ENCODE measurements at places on chromosomes 4 and X.

- peak; percentile 4 for DNase-seq
Measured at GRCh38 chrX:12080265-12080664, 58.0 kb upstream of the FRMPD4 start.

GRCh38 chr4:86557526-86557925, 36.6 kb upstream of the PTPN13 start:
- DNase-seq: no peak

GRCh38 chr4:38768968-38769394, 13.8 kb downstream of the TLR10 start:
- DNase-seq: peak; percentile 44

- DNase-seq: no peak
Measured at GRCh38 chr4:175729665-175730064, 82.4 kb downstream of the GPM6A start.

DNA sequence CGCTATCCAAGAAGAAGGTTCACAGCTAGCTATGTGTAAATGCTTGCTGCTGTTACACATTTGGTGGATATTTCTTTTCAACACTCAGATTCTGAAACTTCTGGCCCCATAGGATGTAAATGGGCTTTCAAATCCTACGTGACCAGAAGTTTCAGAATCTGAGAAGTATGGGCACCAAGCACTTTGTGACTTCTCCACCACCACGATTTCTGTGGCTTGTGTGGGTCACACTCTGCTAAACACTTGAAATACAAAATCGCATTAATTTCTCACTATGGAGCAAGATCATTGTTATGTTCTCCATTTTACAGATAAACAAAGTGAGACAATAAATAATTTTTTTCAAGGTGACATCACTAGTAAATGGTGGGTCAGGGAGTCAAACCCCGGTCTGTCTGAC, 259.4 kb upstream of the JADE1 start:
- no peak for DNase-seq

DNA sequence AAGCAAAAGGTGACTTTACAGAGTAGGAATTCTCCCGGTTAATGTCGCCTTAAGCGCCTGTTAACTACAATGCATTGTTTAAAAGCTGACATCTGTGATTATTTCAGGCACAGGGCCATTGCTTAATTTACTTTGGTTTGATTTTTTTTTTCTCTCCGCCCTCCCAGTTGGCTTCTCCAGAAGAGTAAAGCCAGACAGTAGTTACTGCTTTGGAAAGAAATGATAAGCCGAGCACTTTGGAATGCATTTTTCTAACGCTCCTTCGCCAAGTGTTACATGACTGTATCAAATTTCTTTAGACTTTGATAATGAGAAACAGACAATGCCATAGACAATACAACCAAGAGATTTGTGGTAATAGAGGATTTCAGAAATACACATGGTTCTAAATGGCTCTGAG, 383.0 kb upstream of the TENM3 start:
- DNase-seq: no peak

GRCh38 chr4:109131559-109131958, 170.9 kb downstream of the COL25A1 start:
- no peak for DNase-seq

DNA sequence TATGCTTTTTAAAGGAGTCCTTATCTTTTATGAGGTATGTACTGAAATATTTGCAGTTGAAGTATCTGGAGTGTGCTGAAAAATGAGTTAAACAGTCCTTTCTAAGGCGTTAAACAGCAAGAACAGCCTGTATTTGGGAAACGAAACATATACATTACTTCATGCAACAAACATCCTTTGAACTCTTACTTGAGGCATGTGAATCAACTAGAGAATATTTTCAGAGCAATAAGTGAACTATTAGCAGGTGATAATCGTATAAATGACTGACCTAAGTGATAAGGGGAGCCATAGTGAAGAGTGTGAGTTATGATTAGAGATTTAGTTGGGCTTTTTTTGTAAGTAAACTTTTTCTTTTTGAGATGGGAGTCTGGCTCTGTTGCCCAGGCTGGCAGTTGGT, 45.9 kb upstream of the RHOH start:
- no peak for DNase-seq

- DNase-seq: peak; percentile 15
Measured at GRCh38 chr4:151850791-151851213, 90.0 kb upstream of the GATB start.

GRCh38 chr4:168717847-168718246, 221.0 kb downstream of the PALLD start:
- DNase-seq: no peak

GRCh38 chr4:172938072-172938829, 230.4 kb upstream of the GALNT7 start:
- no peak for DNase-seq

GRCh38 chrX:101676571-101676970, 16.9 kb upstream of the ARMCX2 start:
- no peak for DNase-seq

DNA sequence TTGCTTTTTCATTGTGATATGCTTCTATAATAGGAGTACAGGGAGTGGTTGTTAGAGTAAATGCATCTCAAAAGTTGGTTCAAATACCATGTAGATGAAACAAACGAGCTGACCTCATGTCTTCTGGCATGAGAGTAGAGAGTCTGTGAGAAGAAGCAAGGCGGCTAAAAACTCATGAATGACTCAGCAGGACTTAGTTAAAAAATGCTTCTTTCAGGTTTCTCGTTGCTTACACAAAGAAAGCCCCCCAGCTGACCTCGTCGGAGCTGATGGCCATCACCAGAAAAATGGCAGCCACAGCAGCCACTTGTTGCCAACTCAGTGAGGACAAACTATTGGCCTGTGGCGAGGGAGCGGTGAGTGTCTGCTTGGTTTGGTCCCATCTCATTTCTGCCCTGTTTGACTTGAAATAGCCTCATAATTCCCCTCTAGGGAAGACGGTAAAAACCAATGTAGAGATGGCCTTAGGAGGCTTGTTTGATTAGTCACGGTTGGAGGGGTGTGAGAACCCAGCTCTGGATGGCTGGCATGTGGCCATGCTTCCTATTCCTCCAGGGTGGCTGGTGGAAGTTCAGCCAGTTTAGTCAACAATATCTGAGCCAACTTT, 14.5 kb downstream of the AFP start:
- peak; percentile 10 for DNase-seq

GRCh38 chr4:141283563-141283962, 62.9 kb downstream of the ZNF330 start:
- DNase-seq: no peak

GRCh38 chr4:183633476-183634400, 25.2 kb downstream of the RWDD4 start:
- DNase-seq: no peak

DNA sequence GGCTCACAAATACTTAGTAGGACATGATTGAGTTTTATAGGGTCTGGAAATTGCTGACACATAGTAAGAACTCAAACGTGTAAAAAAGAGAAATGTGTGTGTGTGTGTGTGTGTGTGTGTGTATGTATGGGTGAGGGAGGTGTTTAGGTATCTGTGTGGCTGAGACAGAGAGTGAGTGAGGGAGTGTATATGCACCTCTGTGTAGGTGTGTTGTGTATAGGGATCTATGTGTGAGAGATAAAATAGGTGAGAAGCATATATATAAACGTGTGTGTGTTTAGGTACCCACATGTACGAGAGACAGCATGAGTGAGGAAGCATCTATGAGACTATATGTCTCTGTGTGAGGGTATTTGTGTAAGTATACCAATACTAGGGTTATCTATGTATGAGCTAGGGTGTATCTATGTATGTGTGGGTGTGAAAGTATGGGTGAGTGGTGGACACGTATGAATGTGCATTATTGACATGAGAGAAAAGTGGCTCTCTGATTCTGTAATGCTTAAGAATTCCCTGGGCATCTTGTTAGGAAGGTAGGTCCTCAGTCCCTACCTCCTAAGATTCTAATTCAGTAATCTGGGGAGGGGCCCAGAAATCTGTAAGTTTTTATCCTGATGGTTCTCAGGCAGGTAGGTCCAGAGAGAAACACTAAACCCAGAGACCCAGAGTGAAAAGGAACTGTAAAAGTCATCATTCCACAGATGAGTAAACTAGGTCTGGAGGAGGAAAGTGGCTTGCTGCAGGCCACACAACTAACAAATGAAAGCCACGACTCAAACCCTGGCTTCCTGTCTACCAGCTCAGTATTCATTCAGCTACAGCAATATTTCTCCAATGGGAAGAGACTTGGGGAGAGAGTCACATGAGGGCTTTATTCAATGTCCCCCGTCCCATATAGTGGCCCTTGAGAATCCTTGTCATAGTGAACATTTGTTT, 237.0 kb downstream of the IDS start:
- no peak for DNase-seq

- no peak for DNase-seq
Measured at GRCh38 chr4:7663075-7663541, 228.4 kb upstream of the PSAPL1 start.

DNA sequence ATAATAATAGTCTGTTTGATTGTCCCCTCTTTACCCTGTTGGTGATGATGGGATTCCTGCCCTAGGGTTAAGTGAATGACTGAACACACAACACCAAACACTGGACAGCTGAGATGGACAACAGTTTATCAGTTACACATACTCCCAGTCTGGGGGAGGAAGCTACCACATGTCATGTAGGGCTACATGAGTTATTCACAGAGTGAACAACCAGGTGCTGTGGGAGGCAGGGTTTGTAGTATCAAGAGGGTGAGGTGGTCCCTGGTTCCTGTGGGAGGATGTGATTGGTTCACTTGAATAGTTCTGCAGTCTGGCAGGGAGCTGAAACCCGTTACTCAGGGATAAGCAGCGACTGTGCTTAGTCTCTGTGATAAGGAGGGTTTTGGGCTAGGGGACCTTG, 88.8 kb upstream of the AP1S2 start:
- no peak for DNase-seq

GRCh38 chrX:108123591-108124366, 32.2 kb downstream of the ATG4A start:
- no peak for DNase-seq

- DNase-seq: no peak
Measured at GRCh38 chrX:34987646-34988045, 45.0 kb downstream of the FAM47B start.

DNA sequence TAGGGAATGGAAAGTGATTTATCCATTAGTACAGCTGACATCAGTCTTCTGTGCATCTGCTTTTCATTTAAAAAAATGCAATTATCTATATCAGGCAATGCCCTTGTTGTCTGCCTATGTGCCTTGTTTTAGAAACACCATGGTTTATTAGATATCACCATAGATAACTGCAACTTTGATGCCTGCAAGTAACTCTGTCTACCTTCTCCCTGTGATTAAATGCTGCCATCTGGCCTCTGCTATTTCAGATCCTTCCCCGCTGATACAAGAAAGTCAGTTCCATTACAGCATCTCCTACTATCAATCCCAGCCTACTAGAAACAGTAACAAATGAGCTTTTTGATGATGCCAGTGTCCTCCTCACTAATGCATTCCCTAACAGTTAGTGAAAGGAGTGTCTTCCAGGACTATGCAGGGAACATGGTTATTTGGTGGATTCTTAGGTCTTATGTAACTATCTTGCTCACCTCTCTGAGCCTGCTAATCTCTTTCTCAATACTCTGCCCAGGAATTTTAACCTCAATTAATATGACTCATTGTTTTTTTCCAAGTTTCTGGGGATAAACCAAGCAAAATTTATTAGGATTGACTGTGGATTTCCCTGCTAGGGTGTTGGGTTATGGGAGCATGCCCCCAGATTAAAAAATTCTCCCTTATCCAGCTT, 444.9 kb downstream of the RAPGEF2 start:
- no peak for DNase-seq

GRCh38 chr4:54144661-54145171, 44.8 kb downstream of the GSX2 start:
- no peak for DNase-seq

DNA sequence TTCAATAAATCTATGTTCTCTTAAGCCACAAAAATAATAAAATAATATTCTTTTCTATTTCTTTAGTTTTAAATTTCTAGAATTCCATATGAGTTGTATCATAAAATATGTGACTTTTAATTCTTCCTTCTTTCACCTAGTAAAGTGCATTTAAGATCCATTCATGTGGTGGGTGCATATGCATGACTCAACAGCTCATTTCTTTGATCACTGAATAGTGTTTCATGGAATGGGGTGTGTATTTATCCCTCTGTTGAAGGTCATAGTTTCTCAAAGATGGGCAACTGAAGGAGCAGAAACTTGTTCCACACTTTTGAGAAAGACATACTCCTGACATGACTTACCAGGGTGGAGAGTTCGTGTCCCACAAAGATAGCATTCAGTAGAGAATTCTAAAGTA, 1230.3 kb upstream of the AGA start:
- DNase-seq: peak; percentile 56

DNA sequence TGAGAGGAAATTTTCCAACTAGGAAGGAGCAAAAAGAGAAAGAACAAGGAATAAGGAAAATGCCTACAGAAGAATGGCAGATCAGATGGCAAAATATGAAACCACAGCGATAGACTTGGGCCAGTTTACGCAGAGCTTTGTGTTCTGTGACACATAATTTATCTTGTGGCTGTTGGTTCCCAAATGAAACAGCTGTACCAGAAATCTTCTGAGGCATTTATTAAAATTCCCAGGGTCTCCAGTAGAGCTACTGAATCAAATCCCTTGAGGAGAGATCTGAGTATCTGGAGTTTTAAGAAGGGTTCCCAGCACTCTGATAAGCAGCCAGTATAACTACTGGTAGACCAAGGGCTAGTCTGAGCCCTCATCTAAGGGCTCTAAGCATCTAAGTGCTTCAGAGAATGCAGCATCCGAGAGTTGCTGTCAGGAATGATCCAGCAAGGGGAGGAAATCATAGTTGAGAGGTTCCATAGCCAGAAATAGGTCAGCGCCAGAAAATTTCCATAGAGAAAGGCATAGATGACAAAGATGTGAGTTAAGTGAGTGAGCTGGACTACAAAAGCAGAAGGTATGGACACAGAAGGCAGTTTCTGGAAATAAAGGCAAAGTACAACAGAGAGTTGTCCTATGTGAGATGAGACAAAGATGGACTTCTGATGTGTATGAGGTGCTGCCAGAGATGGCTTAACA, 46.3 kb upstream of the FAM241A start:
- no peak for DNase-seq

DNA sequence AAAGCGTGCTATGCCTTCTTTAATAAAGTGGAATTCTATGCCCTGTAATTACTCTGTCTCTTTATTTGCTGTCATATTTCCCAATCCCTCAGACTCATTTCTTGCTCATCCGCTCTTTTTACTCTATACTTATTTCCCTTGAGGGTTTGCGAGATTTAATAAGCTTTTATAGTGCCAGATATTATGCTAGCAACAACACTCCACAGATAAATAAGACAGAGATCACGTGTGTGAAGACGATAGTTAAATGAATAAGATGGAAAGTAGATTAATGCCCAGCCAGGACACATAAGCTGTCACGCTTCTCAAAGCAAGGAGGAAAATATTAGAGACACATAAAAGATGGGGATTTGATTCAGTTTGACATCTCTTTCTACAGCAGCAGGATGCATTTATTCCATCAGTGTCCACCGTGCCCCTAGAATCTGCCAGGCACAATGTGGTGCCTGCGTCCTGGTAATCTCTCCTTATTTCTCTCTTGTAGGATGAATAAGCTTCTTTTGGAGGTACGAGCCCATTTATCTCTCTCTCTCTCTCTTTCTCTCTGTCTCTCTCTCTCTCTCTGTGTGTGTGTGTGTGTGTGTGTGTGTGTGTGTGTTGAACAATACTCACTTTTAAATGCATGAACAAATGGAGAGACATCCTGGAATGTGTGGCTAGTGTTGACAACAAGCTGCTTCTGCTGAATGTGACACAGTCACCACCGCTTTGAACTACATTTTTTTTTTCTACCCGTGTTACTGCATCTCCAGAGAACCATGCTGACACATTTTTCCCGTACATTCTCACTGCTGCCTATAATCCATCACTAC, 48.2 kb downstream of the TMEM156 start:
- no peak for DNase-seq

GRCh38 chr4:3809028-3809427, 42.8 kb downstream of the ADRA2C start:
- no peak for DNase-seq

- DNase-seq: no peak
Measured at GRCh38 chr4:83686166-83686565, 150.3 kb downstream of the GPAT3 start.

Measured in COLO829 (cell line).